Activated naive CD8-positive, alpha-beta T cell treated with anti-CD3 and anti-CD28 coated beads for 36 hours (primary cell): ENCODE measurements at places on chromosomes 5 and 9. TPM values are rescaled to one million over a fixed set of nuclear protein-coding genes. Genes with fewer than 3 reads are reported as not detected.

The CCDC183 gene
- total RNA-seq, result 0.43 TPM

The IL5 gene
- total RNA-seq, result not detected

The IL31RA gene
- total RNA-seq, result not detected

The CFAP77 gene
- not detected for total RNA-seq

The SLIT3 gene
- total RNA-seq, result 0.20 TPM

The PTPN3 gene
- total RNA-seq, result 1.2 TPM

The MELK gene
- 49.8 TPM for total RNA-seq

The TMEM174 gene
- total RNA-seq, result not detected

The PCDHB16 gene
- not detected for total RNA-seq

The FGD3 gene
- total RNA-seq, result 41.5 TPM

The NUDT12 gene
- 5.5 TPM for total RNA-seq

The SLC46A2 gene
- total RNA-seq, result not detected

The RPP25L gene
- 31.6 TPM for total RNA-seq

The FGF1 gene
- total RNA-seq, result not detected

The OR5C1 gene
- not detected for total RNA-seq

The PCDHA3 gene
- total RNA-seq, result not detected

The CAVIN4 gene
- not detected for total RNA-seq

The FAM120AOS gene
- total RNA-seq, result 46.5 TPM

The NMUR2 gene
- total RNA-seq, result not detected

The ECM2 gene
- not detected for total RNA-seq

The FAM81B gene
- total RNA-seq, result not detected

The CCDC192 gene
- total RNA-seq, result not detected

The LRRC19 gene
- not detected for total RNA-seq

The PGM5 gene
- not detected for total RNA-seq

The C9orf153 gene
- total RNA-seq, result not detected

The ARL14EPL gene
- not detected for total RNA-seq

The PLEKHG4B gene
- not detected for total RNA-seq

The GHR gene
- total RNA-seq, result not detected

The GMCL2 gene
- total RNA-seq, result not detected

The KIF12 gene
- not detected for total RNA-seq

The NOL6 gene
- 80.8 TPM for total RNA-seq

The ACER2 gene
- 1.3 TPM for total RNA-seq

The SH3GL2 gene
- not detected for total RNA-seq

The NTNG2 gene
- total RNA-seq, result 1.2 TPM

The ACTBL2 gene
- not detected for total RNA-seq

The NUTM2G gene
- total RNA-seq, result not detected

The PNPLA7 gene
- 2.5 TPM for total RNA-seq

The SLC6A7 gene
- total RNA-seq, result not detected

The PCDHGB2 gene
- not detected for total RNA-seq

The NHP2 gene
- 354 TPM for total RNA-seq

The FOXD4 gene
- total RNA-seq, result 0.16 TPM

The CEMIP2 gene
- 69.0 TPM for total RNA-seq

The PDE6A gene
- total RNA-seq, result not detected

The LPAR1 gene
- not detected for total RNA-seq

The PKD2L2 gene
- total RNA-seq, result not detected

The PCDHA6 gene
- not detected for total RNA-seq

The ABO gene
- not detected for total RNA-seq

The FBP1 gene
- 0.82 TPM for total RNA-seq

The TEX48 gene
- total RNA-seq, result 0.70 TPM

The OLFM1 gene
- total RNA-seq, result not detected

The IGIP gene
- 1.3 TPM for total RNA-seq

The ROPN1L gene
- total RNA-seq, result not detected
